ENCODE measurements at places on chromosomes 2 and 18.

DNA sequence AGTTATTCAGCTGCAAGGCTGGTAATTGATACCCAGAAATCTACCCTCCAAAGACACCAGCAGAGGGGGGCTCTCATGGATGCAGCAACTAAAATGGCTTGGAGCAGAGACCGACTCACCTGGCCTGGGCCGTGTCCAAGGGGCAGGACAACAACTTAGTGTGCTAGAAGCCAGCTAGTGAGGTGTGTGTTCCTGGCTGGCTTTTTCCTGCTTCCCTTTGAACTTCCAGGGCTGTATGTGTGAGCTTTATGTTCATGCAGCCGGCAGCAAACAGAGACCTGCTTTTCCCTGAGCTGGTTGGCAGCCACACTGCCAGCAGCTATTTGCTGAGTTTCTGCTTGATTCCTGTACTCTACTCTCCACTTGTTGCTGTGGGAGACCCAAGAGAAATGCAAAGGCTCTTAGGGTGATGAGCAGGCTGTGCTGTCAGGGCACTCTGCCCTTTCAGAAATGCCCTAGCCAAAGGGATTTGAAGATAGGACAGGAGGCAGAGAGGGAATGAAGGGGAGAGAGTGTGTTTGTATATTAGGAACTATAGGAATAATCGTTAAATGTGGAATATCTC is 23.7 kb upstream of the GRP start:
- no peak for DNase-seq

GRCh38 chr2:224687156-224687555 is 29.0 kb downstream of the CCDC195 start:
- no peak for DNase-seq

GRCh38 chr2:228728961-228729360 is 542.1 kb downstream of the PID1 start:
- no peak for DNase-seq

- DNase-seq: no peak
These were observed 167.3 kb downstream of the DOK6 start for GRCh38 chr18:69567813-69568488.

GRCh38 chr2:44109166-44109565 is 59.5 kb upstream of the PPM1B start:
- DNase-seq: no peak

DNA sequence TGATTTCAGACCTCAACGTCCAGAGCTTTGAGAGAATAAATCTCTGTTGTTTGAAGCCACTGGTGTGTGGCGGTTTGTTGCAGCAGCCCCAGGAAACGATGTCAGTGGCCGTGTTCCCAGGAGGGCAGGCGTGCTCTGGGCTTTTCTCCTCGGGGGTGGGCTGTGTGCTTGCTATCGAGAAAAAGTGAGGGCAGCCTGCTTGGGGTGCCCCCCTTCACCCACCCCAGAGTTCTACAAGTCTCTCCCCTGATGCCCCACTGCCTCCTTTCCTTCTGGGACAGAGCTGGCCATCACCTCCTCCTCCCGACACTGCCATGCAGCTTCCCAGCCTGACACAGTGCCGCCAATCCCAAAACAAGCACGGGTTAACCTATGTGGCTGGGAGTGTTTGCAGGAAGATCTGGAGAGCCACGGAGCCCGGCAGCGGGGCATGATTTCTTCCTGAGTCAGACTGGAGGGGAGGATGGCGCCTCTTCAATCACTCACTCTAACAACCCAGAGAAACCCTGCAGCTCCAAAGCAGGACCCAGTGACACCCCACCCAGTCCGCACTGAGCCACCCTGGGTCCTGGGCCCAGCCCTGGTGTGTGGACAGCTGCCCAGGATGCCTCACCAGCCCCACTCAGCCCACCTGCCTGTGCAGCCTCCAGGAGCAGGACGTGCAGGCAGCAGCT is 213.7 kb upstream of the RAB6C start:
- DNase-seq: no peak

GRCh38 chr2:219901155-219901554 is 273.7 kb downstream of the SLC4A3 start:
- DNase-seq: no peak

Data from bone marrow (tissue), 2 donors.